ENCODE measurements at places on chromosomes 6 and 20.
A peak's percentile ranks its signal among the peaks of the same experiment; 100 is the strongest.

DNA sequence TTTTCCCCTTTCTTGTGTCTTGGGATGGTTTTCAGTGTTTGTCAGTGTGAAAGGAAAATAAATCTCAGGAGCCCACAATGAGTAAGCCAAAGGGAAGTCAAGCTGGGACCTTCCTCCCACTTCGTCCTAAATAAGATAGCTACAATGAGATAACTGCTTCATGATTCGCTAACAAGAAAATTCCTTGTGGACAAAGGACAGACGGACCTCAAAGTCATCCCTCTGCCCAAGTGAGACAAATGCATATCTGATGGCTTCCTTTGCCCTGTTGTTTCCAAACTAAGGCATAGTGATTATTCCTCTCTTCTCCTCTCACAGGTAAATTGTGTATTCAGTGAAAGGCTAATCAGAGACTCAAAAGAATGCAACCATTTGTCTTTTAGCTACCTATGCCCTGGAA, 26.1 kb upstream of the ADTRP start:
- DNase-seq: no peak

GRCh38 chr6:84123186-84123585, 89.6 kb downstream of the MRAP2 start:
- DNase-seq: no peak

- DNase-seq: no peak
Measured at GRCh38 chr6:170122651-170123050, 168.2 kb downstream of the DLL1 start.

DNA sequence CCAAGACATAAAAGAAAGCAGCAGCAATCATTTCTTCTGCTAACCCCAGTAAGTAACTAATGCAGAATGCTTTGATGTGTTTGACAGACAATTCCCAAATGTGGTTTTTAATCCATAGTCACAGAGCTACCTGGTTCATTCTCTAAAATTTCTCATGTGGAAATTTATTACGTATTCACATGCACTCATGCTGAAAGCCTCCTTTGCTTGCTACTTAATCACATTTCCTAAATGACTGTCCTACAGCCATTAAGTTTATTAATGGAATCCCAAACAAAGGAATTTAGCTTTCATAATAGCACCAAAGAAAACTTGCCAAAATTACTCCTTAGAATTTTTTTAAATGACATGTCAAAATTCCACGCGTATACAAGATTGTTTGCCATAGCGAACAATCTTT, 68.6 kb upstream of the MCHR2 start:
- no peak for DNase-seq

- no peak for DNase-seq
Measured at GRCh38 chr6:150332939-150333584, 35.8 kb upstream of the IYD start.

DNA sequence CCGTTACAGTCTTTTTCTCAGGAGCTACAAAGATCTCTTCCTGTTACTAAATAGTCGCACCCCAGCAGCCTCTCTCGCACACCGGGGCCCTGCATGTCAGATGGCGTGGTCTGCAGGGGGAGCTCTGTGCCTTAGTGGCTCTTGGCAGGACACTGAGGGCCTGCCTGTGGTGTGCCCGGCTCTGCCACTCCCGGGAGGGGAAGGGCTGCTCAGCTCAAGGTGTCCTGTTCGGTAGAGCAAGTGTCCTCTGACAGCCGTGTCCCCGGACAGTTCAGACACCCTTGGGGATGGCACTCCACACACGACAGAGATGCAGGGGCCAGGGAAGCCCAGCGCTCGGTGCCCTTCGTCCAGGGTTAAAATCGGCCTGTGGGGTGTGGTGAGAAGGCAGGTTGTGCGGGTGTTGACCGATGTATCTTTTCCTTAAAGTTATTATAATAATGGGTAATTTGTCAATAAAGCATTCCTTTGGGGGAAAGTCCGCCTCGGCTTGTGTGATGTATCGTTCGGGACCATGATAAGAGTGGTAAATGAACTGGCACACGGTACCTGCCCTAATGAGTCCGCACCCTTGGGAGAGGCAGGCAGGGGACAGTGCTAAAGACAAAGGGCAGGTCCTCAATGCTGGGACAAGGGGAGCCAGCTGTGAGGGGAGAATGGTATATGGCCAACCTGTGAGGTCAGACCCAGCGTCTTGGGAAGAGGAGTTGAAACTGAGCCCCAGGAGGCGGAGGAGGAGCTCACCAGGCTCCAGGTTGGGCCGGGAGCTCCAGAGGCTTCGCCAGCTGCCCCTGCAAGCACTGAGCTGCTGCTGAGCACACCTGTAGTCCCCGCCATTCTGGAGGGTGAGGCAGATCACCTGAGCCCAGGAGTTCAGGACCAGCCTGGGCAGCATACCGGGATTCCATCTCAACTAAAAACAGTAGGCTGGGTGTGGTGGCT, 3.6 kb upstream of the DNAJC5 start:
- DNase-seq: no peak

DNA sequence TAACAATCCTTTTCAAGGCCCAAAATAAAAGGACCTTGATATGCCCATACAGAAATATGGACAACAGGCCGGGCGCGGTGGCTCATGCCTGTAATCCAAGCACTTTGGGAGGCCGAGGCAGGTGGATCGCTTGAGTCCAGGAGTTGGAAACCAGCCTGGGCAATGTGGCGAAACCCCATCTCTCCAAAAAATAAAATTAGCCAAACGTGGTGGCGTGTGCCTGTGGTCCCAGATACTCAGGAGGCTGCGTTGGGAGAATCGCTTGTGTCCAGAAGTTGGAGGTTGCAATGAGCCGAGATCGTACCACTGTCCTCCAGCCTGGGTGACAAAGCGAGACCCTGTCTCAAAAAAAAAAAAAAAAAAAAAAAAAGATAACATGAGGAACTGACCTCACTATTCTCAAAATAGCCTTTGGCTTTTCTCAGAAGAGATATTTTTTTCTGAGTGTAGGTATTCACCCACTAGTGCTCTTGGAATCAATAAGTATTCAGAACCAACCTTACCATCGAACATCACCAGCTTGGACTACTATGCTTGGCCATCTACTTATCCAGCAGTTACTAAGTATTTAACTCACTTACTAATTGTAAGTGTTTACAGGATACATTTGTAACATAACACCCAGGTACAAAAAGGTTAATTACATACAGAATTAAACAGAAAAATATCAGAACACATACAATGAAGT, 99.2 kb downstream of the OR2B2 start:
- no peak for DNase-seq

DNA sequence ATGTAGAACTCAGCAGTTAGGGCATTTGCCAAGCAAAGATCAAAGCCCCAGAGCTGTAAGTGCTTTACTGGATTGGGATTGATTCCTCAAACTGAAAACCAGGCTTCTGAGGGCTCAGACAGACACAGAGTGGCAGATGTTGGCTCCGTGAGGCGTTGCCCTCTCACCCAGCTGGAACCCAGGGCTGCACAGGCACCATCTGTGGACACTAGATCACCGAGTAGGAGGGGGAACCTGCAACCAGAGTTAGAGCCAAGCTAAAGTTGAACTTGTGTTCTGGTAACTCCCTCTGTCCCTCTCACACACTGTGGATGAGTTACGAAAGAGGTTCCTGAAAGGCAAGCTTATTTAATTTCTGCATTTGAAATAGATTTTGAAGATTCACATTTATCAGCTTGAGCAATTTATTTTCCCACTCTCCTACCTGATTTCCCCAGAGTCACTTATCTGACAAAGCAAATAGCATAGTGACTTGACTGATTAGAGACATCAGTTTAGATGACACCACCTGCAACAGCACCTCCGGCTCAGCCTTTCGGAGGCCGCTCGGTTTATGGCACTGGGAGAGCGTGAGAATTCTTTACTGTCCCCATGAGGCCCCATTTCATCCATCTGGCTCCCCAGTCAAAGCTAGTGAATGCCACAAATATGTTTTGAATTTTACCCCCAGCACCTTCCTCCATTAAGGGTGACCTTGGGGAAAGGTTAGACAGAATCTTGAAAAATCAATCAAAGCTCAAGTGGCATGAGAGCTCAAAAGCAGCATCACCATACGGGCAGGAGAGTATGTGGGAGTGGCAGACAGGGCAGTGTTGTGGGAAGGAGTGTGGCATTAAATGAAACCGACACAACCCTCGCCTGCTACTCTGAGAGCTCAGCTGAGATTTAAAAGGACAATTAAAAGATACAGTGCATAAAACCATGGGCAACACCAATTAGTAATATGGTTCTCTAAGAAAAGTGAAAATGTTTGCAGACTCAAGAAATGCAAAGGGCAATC, 48.5 kb downstream of the RPF2 start:
- DNase-seq: no peak

GRCh38 chr6:117169781-117170281, 95.5 kb upstream of the VGLL2 start:
- no peak for DNase-seq

DNA sequence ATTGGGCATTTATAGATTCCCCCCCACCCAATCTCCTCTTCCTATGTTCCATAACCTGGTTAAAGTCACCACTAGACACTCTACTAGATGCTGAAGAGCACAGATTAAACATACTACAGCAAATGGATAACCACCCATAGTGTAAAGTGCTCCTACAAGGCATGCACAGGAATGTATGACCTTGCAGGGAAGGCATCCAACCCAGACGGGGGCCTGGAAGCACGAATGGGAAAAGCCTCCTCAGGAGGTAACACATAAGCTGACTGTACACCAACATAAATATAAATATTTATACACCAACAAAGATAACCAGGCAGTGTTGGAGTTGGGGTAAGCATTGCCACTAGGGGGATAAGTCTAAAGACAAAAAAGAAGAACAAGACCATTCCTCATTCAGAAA, 691.7 kb downstream of the GRIK2 start:
- no peak for DNase-seq

GRCh38 chr20:15289337-15289736, 951.9 kb upstream of the FLRT3 start:
- DNase-seq: no peak

DNA sequence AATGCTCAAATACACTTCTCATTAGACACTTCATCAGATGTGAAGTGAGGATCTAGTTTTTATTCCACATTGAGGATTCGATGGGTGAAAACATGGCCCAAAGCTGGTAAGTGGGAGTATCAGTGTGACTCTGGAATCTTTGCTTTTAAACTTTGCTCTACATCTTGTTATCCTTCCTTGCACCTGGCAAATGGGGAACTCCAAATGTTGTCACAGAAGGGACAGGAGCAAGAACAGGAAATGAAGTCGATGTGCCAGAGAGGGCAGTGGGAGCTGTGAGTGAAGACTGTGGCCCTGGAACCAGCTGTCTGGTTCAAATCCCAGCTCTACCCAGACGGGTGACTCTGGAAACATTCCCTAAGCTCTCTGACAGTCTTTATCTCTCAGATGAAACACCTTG, 86.7 kb upstream of the AGPAT4 start:
- DNase-seq: no peak

- no peak for DNase-seq
Measured at GRCh38 chr6:141550471-141550870, 582.3 kb upstream of the GJE1 start.

- DNase-seq: no peak
Measured at GRCh38 chr6:30963641-30964040, 19.9 kb upstream of the MUC21 start.

DNA sequence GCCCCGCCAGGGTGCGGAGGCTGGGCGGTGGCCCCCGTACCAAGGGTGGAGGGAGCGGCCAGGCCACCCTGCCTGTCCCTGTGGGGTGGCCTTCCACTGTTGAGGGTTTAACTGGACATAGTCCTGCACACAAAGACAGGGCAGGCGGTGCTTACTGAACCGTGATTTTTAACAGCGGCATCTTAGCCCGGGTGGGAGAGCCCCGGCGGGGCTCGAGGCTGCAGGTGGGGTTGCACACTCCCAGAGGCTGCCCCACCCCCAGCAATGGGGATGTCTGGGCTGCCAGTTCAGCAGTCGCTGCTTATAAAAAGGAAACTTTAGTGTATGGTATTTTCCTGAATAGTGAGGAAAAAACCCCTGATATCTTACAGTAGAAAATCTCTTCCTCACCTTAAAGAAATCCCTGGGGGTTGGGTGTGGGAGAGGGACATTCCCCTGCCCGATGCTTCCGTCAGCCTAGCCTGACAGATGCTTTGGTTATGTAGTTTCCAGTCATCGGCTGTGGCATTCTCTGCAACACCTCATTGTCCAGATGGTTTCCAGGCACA, 79.4 kb downstream of the IRF4 start:
- no peak for DNase-seq

DNA sequence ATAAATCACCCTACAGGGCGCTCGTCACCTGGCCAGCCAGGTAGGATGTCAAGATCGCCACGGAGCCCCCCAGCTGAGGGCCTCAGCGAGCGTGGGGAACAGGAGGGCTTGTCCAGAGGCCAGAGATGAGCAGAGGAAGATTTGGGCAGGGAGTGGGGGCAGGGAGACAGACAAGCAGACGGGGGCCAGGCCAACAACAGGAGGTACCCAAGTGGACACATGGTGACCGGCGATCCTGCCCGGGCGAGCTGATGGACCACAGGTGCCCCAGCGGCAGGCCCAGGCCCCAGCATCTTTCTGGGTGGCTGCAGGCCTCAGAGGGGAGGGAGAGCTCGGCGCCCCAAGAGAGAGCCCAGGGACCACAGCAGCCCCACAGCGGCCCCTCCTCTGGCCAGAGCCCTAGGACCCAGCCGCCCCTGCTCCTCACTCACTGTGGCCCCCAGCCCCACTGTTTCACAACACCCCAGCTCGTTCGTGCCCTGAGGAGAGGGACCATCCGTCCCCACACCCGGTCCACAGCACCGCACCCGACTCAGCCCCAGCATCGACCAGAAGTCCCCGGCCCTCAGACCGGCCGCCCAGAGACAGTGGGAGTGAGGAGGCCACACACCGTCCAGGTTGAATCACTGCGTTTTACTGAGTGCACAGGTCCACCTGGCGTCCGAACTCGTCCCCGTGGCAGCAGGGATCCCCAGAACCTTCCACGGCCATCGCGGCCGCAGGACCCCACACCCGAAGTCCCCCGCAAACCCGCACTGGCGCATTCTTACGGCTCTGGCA, 38.6 kb upstream of the CHRNA4 start:
- no peak for DNase-seq

DNA sequence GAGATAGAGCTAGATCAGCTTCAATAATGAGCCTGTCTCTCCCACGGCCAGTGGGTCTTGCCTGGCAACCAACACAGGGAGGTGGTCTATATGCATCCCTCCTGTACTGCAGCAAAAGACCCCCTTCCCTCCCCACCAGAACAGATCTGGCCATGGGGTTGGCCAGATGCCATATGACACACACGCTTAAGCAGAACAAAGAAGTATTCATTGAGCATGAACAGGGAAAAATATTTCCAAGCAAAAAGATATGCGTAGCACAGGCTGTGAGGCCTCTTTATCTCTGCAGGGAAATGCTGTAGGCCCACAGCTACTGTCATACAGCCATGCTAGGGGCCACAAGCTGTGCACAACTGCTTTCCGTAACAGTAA, 73.4 kb upstream of the NRSN1 start:
- no peak for DNase-seq

- DNase-seq: peak; percentile 17
Measured at GRCh38 chr6:153790876-153791473, 248.1 kb upstream of the OPRM1 start.
